NCI-H187 (cell line): ENCODE measurements at places on chromosomes 3 and 15.

DNA sequence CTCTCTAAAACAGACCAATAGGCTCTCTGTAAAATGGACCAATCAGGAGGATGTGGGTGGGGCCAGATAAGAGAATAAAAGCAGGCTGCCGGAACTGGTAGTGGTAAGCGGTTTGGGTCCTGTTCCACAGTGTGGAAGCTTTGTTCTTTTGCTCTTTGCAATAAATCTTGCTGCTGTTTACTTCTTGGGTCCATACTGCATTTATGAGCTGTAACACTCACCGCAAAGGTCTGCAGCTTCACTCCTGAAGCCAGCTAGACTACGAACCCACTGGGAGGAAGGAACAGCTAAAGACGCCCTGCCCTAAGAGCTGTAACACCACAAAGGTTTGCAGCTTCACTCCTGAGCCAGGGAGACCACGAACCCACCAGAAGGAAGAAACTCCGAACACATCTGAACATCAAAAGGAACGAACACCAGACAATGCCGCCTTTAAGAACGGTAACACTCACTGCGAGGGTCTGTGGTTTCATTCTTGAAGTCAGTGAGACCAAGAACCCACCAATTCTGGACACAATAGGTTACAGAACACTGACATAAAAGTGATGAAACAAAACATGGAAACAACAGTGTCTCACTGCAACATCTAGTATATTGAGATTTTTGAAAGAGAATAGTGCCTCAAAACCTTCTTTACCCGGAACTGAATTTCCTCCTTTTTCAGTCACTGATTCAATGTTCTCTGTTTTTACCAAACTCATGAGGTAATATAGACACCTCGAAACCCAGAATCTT, 28.8 kb upstream of the PLSCR2 start:
- no peak for DNase-seq

- no peak for DNase-seq
Measured at GRCh38 chr15:34122771-34123183, 20.9 kb downstream of the PGBD4 start.

DNA sequence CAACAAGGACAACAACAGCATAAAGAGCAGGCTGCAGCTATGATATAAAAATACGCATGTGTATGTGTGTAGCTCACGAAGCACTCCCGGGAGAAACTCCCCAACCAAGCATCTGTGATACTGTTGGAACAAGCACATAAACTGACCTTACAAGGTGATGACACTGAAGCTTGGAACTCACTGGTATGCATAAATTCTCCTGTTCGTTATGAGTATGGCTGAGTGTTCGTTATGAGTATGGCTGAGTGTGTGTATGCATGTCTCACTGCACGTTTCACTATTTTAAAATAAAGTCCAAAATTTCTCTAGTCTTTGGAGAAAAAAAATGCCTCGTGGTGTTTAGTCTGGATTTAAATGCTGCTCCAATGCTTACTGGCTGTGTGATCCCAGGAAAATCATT, 256.8 kb downstream of the RORA start:
- DNase-seq: no peak

GRCh38 chr3:65848024-65848423, 190.7 kb downstream of the MAGI1 start:
- no peak for DNase-seq

DNA sequence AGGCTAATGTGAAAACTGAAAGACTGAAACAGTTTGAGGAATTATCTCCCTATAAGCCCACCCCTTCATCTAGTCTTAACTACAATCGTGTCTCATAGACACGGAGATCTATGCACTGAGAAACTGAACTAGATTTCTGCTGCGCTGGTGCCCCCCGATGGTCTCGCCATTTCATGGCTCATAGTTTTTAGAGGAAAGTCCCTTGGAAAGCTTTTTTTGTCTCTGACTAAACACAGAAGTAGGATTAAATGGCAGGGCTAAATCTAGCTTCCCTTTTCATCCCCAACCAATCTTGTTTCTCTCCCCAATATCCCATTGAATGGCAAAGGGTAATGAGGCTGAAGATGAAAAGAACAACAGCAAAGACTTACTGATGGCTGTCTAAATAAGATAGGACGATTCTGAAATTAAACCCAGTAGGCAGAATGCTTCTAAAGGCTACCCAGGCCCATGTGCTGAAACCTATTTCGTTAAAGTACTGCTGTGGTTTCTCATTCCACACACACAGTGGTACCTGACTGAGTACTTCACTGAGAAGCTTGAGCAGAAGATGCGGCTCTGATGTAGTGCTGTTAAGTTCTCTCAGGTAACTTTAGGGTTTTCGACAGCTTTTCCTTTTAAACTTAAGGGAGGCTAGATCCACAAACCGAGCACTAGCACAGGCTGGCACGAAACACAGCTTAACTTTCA, 142.7 kb downstream of the GADL1 start:
- no peak for DNase-seq

GRCh38 chr3:167862104-167862730, 126.7 kb downstream of the SERPINI1 start:
- DNase-seq: no peak

DNA sequence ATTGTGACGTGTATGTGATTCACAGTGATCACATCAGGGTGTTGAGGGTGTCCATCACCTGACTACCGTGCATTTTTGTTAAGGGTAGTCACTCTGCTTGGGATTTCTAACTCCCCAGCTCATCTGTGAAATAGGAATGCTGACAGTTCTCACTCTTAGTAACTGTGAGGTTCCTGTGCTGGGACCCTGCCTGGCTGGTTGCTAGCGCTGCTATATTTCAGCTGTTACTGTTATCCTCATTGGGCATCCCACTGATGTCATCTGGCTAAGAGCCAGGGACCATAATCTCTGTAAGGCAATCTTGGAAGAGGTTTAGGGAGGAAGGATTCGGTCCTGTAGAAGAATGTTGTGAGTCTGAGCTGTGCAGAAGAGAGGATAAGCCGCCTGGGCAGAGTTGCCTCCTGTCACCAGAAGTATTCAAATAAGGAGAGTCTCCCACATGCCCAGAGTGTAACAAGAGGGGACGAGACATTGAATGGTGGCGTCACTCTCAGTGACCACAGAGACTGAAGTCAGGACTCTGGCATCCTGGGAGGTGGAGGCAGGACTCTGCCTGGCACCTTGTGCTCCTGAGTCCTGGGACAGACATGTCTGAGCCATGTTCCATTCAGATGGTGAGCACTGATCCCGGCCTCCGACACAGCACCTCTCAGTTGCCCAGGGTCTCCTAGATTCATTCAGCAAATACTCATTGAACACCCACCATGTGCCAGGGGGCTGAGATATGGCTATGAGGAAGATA, 52.2 kb downstream of the FBLN2 start:
- no peak for DNase-seq

DNA sequence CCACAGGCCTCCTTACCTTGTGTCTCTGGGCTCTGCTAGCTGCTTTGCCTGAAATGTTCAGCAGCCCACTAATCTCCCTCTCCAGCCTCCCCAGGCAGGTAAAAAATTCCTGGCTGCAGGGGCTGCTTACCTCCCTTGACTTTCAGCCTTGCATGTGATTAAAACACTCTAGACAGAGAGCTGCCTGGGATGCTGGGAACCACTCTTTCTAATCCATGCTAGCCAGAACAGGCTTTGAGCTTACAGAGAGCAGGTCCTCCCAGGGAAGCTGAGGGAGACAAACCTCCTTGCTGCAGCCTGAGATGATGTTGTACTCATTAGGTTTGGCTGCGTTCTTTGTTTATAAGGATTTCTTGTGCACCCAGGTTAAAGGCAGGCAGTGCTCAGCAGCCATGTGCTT, 33.7 kb upstream of the LIPC start:
- DNase-seq: no peak

DNA sequence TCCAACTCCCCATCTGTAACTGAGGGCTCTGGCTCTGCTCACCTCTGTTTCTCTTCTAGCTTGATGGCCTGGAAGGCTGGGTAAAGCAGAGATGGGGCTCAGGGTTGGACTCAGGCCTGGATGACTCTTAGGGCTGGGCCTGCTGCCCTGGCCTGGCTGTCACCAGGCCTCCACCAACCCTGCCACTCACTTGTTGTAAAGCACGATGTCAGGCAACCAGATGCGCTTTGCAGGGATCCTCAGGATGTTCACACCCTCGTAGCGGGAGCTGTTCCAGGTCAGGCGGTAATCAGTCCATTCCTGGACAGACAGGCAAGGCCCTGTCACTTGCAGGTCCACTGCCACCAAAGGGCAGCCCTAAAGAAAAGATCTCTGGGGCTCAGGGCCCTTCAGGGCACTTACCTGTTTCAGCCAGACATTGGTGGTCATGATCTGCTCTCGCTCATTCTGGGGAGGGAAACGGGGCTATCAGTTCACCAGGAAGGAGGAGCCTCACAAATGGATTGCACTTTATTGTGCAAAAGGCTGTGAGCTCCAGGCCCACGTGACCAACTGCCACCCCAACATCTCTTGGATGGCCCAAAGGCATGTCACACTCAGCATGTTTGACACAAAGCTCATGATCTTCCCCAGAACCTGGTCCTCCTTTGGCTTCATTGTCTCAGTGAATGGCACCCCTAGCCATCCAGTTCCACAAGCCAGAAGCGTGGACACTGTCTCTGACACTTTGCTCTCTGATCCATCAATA, 9.9 kb downstream of the CHRNB4 start:
- DNase-seq: no peak

DNA sequence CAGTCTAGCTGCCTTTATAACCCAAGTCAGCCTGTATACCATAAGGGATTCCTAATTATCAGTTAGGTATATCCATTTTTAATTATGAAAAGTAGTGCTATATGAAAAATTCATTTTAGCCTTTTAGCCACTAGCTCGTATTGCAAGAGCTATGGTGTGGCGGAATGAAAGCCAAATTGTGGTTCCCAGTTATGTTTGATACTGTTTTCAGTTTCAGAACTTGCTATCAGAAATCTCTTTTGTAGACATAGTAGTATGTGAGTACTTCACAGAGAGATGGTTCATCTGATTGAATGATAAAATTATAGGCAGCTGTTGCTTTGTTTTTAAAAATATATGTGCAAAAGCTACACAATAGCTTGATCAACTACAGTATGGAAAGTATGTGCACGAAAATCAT, 134.6 kb downstream of the SLC25A26 start:
- DNase-seq: no peak

- DNase-seq: no peak
Measured at GRCh38 chr3:44065311-44066094, 176.2 kb upstream of the TOPAZ1 start.

DNA sequence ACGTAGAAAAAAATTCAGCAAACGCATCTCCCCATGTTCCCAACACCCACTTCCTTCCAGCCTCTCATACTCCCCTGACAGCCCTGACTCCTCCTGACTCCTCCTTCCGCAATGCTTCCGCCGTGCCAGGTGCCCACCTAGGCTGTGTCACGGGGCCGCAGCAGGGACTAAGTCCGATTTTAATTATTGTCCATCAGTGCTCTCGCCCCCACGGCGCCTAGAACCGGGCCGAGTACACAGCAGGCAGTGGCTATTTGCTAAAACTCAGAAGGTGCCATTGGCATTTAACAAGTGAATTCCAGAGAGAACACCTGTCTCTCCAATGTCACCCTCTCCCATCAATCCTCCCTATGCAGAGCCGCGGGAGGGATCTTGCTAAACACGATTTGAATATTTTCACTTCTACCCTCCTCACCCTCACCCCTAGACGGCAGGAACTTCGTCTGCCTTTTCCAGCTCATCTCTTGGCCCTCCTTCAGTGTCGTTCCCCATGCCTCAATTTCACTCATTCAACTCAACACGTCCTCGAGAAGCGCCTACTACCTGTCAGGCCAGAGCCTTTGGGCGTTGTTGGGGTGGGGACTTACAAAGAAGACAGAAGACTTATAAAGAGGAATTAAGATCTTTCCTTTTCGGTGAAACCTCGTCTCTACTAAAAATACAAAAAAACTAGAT, 11.5 kb upstream of the SHF start:
- DNase-seq: no peak

- no peak for DNase-seq
Measured at GRCh38 chr3:194183271-194183670, 47.3 kb downstream of the HES1 start.

DNA sequence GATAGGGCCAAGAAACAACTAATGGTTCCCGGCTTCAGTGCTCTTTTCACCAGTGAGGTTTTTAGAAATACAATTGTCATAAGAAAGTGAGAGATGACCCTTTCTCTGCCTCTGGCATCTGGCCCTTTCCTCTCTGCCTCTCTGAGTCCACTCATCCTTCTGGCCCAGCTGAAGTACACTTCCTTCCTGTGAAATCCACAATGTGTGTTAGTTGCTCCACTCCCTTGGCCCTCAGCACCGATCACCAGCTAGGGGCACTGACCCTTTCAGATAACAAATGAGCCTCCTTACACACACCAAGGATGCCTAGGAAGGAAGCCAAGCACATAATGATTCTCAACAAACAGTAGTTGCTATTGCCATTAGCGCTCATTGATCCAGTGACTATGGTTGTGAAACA, 2.9 kb upstream of the CAV3 start:
- DNase-seq: no peak

GRCh38 chr15:63051156-63052066, 8.9 kb downstream of the TPM1 start:
- DNase-seq: no peak

DNA sequence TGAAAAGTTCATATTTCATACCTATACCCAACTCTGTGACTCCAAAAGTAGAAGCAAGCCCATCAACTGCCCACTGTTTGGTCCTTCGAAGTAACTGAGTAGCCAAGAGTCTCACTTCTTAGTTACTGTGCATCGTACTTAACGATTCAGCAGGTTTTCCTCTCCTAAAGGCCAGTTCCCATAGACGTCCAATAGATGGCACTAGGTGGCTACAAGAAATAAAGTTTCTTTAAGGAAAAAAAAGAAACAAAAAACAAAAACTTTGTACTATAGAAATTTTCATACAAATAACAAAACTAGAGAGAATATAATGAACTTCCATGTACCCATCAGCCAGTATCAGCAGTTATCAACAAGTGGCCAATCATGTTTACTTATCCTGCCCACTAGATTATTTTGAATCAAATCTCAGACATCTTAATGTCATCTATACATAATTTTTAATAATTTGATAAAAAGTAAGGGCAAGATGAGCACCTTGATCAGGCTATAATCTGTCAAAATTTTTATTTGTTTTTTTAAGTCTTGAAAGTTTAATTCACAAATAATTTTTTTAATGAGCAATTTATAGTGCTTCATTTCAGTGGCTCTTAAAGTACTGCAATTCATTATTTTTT, 63.8 kb upstream of the ACP3 start:
- no peak for DNase-seq

- DNase-seq: no peak
Measured at GRCh38 chr15:34314491-34315490, 22.8 kb downstream of the SLC12A6 start.

- peak; percentile 3 for DNase-seq
Measured at GRCh38 chr15:67548862-67549651, 6.6 kb downstream of the MAP2K5 start.
